Mammary epithelial cell (primary cell): ENCODE measurements at places on chromosomes 11 and 22.

DNA sequence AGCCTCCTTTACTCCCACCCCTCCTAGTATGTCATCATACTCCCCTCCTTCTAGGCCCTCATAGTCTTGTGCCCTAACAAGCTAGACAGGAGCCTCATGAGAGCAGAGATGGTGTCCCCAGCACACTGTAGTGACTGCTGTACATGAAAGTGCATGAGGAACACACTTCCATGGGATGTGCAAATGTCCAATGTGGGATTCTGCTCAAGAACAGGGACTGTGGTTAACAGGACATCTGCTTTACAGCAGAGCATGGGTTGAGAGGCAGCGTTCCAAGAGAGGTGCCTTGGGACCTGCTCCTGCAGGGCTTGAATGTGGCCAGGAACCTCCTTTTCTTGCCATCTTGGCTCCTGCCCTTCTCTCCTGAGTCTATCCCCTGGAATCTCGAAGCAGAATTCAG lies 45.3 kb downstream of the HIRA start:
- no peak for DNase-seq

DNA sequence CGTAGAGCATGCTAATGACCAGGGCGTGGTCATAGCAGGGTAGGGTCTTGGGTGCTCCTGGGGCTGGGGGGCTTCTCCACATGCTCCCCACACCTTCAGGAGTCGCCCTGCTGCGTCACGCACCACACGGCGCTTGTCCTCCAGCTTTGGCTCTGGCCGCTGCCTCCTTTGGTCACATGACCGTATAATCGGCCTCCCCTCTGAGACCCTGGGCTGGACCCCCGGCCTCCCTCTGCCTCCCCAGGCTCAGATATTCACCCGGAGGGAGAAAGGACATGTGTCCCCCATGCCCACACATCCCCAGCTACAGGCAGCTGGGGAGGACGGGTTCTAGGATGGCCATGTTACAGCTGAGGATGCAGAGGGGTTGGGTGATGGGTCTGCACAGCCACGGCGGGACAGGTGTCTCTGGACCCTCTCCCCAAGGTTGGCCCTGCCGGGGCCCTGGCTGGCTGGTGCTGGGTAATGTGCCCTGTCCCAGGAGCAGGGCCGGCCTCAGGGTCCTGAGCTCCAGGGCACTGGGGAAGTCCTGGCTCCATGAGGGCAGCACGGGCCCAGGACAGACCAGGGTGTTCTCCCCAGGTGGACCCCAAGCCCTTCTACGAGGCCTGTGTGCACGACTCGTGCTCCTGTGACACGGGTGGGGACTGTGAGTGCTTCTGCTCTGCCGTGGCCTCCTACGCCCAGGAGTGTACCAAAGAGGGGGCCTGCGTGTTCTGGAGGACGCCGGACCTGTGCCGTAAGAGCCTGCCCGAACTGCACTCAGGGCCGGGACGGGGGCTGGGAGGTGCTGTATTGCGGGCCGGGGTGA lies 14.5 kb downstream of the MUC2 start:
- no peak for DNase-seq

GRCh38 chr11:115985896-115986295 lies 481.7 kb upstream of the CADM1 start:
- DNase-seq, result peak; percentile 9

GRCh38 chr11:47616726-47617416 lies 22.7 kb upstream of the C1QTNF4 start:
- DNase-seq, result peak; percentile 28

DNA sequence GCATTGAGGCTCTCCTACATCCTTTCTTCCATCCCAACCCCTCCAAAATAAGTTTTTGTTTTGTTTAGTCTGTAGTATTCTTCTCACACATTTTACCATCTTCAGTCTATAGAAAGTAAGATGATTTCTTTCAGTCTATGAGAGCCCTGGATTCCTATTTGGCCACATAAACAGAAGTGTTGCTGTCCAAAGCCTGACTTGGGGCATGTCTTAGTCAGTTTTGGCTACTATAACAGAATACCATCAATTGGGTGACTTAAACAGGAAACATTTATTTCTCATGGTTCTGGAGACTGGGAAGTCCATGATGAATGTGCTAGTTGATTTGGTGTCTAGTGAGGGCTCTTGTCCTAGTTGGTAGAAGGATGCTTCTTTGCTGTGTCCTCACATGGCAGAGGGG lies 146.8 kb upstream of the DDI1 start:
- no peak for DNase-seq

GRCh38 chr11:117002639-117003299 lies 95.5 kb downstream of the SIK3 start:
- DNase-seq, result peak; percentile 42

GRCh38 chr11:63543711-63544110 lies 7.1 kb downstream of the PLAAT4 start:
- no peak for DNase-seq

GRCh38 chr11:64888729-64889511 lies 10.5 kb upstream of the EHD1 start:
- DNase-seq, result no peak

- peak; percentile 32 for DNase-seq
Observed at GRCh38 chr11:44927174-44927661, 23.5 kb downstream of the TP53I11 start.

DNA sequence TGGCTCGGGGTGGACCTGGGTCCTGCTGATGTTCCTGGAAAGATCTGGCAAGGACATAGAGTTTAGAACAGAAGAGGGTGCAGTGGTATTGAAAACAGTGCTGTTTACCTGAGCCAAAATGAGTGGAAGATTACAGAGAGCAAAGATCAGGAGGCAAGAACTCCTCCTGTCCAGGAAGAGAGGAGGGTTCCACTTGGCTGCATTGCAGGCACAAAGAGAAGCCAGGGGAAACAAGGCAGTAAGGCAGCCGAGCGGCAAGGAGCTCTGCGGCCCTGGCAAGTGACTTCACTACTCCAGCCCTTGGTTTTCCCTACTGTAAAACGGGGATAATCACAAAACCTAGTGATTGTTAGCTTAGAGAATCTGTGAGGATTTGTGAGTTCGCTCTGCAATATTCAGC lies 3.7 kb upstream of the PACSIN2 start:
- DNase-seq, result no peak

DNA sequence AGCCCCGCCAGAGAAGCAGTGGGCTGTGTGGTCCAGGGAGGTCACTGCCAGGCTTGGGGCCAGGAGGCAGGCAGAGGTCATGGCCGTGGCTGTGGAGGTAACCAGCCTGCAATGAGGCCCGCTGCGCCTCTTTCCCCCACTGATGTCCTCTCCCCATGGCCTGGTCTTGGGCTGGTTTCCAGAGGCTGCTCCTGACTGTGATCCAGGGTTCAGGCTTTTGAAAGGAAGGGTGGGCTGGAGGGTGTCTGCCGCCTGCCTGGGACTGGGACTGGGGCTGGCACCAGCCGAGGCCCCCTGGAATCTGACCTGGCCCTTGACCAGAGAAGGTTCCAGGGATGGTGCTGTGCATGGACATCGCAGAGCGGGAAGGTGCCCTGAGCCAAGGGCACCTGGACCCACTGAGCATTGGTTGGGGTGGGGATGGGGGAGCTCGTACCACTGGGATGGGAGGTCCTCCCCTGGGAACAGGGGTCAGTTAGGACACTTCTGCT lies 59.6 kb upstream of the THY1 start:
- no peak for DNase-seq

DNA sequence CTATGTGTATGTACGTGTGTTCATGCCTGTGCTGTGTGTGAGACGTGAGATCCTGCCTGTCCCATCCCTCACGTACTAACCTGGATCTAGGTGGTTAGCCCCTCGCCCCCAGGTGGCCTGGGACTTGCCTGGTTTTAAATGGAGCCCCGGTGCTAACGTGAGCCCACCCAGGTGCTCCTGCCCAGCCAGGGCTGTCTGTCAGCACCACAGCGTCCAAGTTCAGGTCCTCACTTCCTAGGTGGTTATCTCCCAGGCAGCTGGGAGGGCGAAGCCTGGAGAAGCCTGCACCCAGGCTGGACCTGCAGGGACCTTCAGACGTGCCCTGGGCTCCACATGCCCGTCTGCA lies 86.0 kb downstream of the KCNQ1 start:
- DNase-seq, result no peak

DNA sequence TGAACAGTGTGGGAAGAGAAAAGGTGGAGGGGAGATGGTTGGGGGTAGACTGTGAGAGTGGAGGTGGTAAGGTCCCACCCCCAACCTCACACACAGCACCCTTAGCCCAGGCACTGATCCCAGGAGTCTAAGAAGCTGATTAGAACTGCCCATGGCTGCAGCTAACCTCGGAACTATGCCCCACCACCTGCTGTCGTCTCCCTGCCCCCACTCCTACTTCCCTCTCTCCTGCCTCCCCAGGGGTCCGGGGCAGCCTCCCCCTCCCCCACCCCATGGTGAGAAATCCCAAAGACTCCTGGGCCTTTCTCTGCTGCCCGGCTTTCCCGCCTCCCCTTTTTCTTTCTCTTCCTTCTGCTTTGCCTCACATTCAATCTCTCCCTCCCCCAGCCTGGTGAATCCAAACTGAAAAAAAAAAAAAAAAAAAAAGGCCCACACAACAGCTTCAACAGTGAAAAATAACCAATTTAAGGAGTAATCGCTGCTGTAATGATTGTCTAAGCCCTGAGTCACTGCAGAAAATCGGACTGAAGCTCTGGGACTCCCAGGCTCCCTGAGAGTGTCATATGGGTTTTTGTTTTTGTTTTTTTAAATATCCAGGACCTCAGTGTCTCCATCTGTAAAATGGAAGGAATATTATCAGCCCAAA lies 9.6 kb upstream of the TP53I11 start:
- no peak for DNase-seq

DNA sequence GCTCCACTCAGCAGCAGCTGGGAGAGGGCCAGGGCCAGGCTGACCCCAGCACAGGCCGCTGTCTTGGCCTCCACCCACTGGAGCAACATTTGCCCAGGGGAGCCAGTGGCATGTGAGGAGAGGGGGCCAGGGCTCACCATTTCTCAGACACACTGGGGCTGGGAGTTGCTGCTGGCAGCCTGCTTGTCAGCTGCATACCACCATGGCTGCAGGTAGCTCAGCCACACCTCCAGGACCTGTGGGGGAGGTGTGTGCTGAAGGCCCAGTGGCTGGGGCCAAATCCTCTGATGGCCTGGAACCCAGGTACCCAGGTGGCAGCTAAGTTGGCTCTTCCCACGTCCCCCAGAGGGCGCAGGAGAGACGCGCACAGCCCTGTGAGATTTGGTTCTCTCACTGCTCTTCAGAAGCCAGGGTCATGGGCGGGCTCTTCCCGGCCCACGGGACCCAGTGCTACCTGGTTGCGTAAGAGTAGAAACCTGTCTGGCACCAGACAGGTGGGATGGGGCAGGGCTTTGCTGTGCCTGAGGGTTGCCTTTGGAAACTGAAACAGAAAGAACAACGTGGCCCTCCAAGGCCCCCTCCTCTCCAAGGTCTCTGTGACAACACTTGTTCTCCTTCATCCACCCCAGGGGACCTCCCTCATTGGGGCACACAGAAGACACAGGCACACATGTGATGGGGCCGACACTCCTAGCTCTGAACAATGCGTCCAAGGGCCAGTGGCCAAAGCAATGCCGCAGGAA lies 98.8 kb downstream of the MED15 start:
- DNase-seq, result peak; percentile 79

GRCh38 chr11:101894505-101894904 lies 20.3 kb upstream of the CEP126 start:
- no peak for DNase-seq

GRCh38 chr11:85029964-85030363 lies 597.2 kb downstream of the DLG2 start:
- peak; percentile 23 for DNase-seq

DNA sequence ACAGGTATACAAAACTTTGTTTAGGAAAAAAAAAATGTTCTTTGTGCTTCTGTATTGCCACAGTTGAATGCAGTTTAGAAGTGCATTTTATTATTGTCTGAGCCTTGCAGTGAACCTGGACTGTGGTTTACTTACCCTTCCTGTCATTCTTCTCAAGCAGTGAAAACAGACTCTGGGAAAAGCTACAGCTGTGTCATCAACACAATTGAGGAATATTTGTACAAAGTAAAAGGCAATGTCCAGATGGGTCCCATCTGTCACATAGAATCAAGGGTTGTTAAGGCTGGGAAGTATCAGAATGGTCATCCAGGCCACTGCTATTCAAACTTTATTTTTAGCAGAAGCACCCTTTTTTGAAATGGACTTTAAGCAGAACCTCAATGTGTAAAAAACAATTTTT lies 73.3 kb downstream of the TRIM44 start:
- DNase-seq, result no peak

DNA sequence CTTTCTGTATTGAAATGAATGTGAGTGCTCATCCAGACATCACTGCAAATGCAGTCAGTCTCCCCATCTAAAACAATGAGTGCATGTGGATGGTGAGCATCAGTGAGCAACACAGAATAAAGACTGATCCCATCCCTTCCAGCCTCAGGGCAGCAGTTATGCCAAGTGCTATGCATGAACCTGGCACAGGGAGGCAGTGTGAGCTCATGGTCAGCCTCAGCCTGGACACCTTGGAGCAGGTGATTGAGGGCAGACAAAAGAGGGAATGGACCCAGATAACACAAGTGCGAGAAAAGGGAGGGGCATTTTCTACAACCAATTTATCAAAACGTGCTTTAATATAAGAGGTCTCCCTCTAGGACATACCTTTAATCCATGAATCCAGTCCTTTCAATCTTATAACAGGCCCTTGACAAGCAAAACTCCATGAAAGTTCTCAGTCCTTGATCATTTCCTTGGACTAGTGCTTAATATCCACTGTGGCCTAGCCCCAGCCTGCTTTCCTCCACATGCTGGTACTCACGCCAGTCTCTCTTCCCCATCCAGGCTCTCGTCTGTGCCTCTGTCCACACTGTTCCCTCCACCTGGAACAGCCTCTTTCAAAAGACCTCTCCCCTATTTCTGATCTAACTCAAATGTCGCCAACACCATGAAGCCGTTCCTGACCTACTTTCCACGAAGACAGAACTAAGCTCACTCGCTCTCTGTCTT lies 50.5 kb upstream of the LRRC55 start:
- peak; percentile 39 for DNase-seq

DNA sequence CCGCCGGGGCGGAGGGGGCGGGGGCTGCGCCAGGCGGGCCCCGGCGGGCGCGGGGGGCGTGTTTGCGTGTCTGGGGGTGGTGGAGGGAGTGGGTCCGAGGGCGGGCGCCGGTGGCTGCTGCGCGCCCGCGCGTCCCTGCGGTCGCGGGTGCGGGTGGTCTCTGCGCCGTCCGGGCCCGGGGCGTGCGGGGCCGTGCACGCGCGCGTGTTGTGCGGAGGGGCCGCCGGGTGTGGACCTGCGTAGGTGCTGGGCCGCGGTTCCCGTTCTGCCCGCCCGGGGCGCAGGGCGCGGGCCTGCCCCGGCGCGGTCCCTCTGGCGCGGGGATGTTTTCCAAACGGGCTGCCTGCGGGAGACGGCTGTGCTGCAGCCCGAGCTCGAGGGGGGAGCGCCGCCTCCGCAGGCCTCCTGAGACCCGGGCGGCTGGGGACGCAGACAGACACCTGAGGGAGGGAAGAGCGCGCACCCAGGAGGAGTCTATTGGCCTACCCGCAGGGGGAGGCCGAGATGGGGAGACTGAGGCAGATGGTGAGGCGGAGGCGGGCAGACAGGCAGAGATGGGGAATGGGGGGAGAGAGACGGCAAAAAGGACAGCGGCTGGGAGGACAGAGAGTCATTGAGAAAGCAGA lies 442 bp downstream of the PELI3 start:
- DNase-seq, result no peak

DNA sequence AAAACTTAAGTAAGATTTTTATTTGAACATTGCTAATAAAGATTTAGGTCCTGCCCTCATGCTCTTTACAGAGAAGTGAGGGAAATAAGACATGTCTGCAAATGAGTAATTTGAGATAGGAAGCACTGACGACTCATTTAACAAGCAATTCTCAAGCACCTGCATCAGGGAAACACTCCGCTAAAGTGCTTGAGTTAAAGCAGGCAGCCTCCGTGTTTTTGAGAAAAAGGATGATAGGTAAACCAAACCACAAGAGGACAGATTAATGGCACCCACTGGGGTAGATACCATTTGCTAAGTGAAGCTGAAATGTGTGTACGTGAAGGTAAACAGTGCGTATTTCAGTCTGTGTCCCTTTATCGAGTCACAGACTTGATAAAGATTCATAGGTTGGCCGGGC lies 184.6 kb upstream of the CARD18 start:
- no peak for DNase-seq
